DMS 273 treated with DMSO at 0.1 percent for 48 hours (cell line): ENCODE measurements at places on chromosomes 16 and 17.

DNA sequence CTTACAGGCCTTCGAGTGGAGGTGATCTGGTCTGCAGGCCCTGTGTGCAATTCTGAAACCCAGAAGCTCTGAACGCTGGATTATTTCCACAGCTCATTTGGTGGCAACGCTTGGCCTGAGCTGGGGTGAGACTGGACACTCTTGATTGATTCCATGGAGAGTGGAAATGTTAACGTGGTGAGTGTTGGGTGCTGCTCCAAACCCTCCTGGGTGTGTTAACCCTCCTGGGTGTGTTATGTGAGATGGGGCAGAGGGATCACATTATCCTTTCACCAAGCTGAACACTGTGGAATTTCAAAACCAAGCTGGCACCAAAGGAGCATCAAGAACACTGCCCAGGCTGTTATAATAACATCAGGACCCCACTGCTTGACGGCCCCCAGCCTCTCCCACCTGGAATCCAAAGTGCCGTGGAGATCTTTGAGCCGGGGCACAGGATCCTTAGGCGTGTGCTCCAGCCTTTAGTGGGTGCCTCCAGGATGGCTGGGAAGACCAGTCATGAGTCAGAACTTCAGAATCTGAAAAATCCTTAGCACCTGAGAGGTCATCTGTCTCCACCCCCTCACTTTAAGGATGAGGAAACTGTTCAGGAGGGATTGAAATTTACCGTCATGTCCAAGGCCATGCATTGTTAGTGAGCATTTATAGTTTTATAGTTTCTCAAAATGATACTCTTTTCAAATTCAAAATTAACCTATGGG, 75.0 kb downstream of the RPTOR start:
- DNase-seq: no peak

DNA sequence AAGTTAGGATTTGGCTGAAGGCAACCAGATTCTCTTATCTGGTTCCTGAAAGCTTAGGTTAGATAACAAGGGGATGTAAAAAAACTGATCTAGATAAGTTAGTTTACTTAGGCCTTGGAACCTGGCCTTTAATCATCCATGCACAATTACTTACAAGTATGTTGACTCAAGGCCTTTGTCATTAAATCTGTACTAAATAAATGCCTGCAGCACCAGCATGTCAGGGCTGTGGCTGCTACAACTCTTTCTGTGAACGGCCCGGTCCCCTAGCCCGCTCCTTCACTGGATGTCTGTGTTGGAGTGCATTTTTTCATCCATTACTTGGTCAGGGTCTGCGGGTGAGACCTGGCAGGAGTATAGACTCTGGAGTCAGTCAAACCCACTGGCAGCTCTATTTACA, 48.4 kb upstream of the ALDH3A1 start:
- no peak for DNase-seq

DNA sequence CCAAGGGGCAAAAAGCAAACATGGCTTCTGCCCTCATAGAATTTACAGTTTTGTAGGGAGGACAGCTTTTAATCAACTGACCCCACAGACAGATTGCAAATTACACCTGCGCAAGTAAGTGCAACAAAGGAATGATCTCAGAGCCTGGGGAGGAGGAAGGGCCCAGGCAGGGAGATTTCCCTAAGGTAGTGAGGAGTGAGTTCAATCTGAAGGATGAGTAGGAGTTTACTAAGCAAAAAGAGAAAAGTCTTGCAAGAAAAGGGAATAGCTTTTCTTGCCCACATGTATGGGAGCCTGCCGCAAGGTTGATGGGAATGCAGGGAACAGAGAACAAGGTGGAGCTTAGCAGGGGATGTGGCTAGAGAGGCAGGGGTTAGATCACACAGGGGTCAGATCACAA, 1.6 kb upstream of the SOCS7 start:
- DNase-seq: no peak

DNA sequence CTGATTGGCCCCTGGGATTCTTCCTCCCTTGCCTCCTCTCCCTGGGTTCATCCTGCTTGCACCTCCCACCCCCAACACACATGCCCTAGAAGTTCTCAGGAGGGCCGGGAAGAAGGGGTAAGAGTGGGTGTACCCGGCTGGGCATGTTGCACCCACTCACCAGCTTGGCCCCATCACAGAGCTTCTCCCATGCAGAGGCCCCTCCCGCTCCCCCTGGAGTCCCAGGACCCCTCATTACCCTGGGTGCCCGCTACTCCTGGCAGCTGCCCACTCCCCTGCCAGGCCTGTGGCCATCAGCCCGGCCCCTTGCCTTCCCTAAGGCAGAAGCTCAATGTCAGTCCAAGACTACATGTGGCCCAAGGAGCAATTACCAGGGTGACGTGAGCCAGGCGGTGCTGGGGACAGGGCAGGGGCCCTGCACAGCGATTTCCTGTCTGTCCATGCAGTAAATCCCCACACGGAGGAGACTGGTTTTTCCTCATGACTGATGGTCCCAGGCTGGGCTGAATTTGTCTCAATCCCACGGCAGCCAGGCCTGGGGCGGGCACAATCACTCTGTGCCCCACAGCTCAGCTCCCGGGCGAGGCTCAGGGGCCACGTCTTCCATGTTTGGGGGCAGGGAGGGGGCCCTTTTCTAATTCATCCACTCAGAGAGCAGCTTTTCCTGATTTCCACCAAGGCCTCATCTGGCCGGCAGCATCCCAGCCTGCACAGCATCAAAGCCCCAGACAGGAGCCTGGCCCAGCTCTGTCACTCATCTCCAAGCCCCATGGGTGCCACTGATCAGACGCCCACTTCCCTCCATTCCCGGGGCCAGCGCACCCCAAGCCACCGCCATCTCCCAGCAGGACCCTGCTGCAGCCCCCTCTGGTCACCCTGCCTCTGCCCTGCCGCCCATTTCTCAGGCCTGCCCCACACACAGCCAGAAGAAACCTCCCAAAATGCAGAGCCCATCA, 234.7 kb downstream of the KATNIP start:
- DNase-seq: no peak

GRCh38 chr17:35666967-35667532, 64.4 kb upstream of the RASL10B start:
- DNase-seq: no peak

GRCh38 chr16:30024451-30024850, 1.5 kb downstream of the C16orf92 start:
- no peak for DNase-seq

- no peak for DNase-seq
Observed at GRCh38 chr16:3013491-3013951, 798 bp downstream of the CLDN9 start.

- DNase-seq: no peak
Observed at GRCh38 chr17:13096291-13096690, 78.5 kb upstream of the ELAC2 start.

- no peak for DNase-seq
Observed at GRCh38 chr17:63426041-63426916, 19.8 kb downstream of the CYB561 start.

GRCh38 chr17:36498560-36499300, 12.2 kb downstream of the ZNHIT3 start:
- no peak for DNase-seq

GRCh38 chr17:4573669-4574068, 10.7 kb upstream of the SMTNL2 start:
- DNase-seq: no peak

DNA sequence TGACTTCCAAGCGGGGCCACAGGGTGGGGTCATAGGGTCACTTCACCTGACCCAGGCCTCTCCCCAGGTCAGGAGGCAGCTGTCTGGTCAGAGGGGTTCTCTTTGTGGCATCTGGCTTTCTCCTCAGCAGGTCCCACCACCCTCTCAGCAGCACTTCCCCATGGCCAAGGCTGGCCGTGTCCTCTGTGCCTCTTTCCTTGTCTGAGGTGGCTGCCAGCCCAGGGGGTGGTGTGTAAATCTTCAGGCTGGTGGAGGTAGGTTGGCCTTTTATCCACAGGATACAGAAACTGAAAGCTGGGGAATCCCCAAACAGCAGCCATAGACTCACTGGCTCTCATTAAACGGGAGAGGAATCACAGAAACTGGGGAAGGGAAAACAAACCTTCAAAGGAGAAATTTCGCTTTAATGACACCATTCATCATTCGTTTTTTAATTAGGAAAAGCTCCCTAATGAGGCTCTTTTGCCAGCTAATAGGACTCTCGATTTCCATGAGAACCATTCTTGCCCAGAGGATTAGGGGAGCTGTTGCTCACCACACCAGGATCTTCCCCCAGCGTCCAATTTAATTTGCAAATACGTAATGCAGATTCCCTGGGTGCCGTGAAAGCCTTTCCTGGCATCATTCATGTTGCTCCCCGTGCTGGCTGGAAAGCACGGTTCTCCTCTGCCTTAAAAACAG, 18.0 kb downstream of the C17orf75 start:
- no peak for DNase-seq

GRCh38 chr17:78522031-78522809, 55.0 kb downstream of the DNAH17 start:
- no peak for DNase-seq

- DNase-seq: no peak
Observed at GRCh38 chr16:66304151-66304550, 62.3 kb upstream of the CDH5 start.

GRCh38 chr16:23270654-23271053, 31.4 kb upstream of the SCNN1B start:
- DNase-seq: no peak

GRCh38 chr17:76383546-76384221, 725 bp upstream of the SPHK1 start:
- peak; percentile 31 for DNase-seq

DNA sequence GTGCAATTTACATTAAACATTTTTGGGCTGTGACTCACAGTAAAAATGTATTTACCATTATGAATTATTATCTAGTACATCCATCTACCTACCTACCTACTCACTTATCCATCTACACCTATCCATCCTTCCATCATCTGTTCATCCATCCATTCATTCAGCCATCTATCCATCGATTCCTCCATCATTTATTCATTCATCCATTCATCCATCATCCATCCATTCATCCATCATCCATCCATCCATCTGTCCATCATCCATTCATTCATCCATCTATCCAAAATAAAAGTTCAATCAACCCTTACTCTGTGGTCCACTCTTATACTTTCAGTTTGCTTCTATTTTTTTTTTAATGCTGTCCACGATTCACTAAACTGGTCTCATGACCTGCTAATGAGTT, 118.4 kb downstream of the NTN1 start:
- no peak for DNase-seq

DNA sequence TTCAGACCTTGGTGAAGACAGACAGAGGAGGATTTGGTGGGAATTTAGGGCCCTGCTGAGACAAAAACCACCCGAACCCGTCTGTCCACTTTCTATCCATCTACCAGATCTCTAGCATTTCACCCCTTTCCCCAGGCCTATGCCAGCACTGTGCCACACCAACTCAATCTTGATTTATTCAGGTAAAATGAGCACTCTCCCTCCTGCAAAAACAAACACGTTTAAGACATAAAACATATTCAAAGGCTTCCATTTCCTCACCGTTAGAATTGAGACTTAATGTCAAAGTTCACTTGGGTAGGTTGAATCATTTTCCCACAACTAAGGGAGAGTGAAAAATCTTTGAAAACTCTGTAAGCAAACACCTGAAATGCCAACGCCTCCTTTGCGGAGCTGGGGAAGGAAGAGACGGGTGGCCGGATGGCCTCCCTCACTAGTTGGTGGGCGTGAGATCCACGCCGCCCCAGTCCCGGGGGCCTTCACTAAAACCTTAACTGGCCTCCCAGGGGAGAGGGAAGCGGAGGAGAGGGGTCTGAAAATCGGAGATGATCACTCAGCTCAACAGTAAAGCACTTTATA, 862 bp downstream of the DCAKD start:
- no peak for DNase-seq

DNA sequence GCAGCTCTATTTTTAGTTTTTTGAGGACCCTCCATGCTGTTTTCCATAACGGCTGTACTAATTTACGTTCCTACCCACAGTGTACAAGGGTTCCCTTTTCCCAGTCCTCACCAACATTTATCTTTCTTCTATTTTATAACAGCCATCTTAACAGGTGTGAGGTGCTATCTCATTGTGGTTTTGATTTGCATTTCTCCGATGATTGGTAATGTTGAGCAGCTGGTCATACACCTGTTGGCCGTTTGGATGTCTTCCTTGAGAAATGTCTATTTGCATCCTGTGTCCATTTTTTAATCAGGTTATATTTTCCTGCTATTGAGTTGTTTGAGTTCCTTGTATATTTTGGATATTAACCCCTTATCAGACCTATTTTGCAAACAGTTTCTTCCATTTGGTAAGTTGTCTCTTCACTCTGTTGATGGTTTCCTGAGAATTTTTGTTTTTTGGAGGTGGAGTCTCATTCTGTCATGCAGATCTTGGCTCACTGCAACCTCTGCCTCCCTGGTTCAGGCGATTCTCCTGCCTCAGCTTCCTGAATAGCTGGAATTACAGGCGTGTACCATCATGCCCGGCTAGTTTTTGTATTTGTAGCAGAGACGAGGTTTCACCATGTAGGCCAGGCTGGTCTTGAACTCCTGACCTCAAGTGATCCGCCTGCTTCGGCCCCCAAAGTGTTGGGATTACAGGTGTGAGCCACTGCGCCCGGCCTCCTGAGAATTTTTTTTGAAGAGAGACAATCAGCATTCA, 279.6 kb downstream of the SNX29 start:
- no peak for DNase-seq

DNA sequence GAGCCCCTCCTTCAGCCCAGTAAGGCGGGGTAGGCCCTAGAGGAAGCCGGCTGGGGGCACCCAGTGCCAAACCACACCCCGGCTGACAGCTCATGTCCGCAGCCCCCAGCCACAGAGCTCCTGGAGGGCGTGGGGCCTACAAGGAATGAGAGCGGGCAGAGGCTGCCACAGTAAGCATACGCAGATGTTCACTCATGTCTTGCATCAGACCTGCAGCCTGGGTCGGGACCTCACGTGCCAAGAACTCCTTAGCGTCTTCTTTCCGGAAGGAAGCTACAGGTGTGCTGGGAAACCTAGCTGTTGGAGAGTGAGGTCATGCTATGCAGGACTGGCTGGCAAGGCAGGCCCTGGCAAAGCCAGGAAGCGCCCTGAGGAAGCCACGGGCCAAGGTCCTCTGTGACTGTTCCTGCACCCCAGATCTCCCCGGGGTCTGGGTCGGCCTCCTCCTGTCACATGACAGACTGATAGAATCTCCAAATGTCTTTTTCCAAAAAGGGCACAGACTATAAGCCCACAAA, 1.6 kb downstream of the ZNF598 start:
- DNase-seq: no peak

- DNase-seq: no peak
Observed at GRCh38 chr17:67942810-67943209, 53.5 kb downstream of the C17orf58 start.

- no peak for DNase-seq
Observed at GRCh38 chr17:63682441-63682840, 17.5 kb downstream of the LIMD2 start.

DNA sequence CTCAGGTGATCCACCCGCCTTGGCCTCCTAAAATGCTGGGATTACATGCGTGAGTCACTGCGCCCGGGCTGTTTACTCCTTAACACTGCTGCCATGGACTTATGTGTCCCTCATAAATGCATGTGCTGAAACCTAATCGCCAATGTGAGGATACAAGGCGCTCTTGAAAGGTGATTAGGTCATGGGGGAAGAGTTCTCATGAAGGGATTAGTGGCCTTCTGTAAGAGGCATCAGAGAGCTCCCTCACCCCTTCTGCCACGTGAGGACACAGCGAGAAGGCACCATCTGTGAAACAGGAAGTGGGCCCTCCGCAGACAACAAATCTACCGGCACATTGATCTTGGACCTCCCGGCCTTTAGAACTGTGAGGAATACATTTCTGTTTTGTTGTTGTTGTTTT, 19.1 kb downstream of the ITPRIPL2 start:
- DNase-seq: peak; percentile 35

- DNase-seq: no peak
Observed at GRCh38 chr16:90001761-90002503, 17.3 kb downstream of the DBNDD1 start.
